ENCODE measurements at places on chromosomes 1 and 21.

DNA sequence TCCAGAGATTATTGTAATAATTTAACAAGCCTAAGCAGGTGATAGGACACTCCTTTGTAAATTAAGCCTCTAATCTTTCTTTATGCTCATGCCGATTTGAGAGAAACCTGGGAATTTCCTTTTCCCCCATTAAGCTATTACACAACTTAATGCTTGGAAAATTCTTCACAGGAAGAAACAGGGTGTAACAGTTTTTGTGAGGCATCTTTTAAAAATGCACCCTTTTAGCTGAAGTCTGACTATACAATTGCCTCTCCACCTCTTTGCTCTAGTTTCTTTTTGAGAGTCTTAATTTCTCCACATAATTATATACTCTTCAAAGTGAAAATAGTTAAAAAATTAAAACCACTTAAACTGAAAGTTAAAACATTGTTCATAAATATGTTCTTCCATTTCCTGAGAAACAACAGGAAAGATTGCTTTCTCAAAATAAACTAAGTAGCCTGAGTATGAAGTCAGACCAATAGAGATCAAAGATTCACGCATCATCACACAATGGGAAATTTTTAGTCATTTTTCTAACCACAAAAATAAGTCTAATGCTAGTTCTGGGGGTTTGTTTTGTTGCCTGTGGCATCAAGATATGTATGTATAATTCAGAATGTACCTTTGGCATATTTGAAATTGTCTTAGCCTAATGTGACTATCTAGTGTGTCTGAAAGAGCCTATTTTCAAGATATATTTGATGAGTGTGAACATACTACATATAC is 34.7 kb downstream of the LRRC8D start:
- no peak for DNase-seq

GRCh38 chr1:211183747-211184313 is 49.9 kb upstream of the KCNH1 start:
- no peak for DNase-seq

DNA sequence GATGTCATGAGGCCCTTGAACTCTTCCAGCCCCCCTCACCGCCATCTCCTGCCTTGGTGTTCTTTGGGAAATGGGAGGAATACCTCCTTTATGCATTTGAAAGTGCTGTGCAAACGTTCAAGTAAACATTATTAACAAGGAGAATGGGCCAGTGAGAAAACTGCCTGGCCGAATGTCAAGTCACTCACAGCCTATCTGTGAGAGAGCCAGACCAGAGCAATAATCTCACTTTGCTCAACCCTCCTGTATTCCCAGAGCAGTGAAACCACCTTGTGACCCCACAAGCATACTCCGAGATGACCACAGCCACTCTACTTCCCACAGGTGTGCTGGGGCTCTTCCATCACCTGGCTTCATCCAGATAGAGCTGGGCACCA is 5.2 kb downstream of the TAL1 start:
- no peak for DNase-seq

DNA sequence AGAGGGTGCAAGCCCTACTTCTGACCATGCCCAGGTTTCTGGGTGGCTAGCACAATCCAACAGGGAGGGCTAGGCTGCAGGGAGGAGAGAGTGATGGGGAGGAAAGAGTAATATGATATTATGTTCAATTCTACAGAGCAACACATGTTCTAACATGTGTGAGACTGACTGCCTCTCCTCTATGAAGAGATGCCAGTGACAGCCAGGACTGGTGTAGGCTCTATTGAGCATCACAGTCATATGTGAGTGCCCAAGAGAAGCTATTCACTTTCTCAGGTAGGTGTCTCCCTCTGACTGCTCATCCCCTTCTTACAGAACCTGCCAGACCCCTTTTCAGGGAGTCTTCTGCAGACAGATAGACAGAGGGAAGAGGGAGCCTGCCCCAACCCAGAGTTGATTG is 446.1 kb downstream of the SIPA1L2 start:
- no peak for DNase-seq

GRCh38 chr1:155207806-155208540 is at the start of gene THBS3:
TSS of gene THBS3 (minus strand) at chr1:155207897. CDS start at chr1:155207876, 21 bp downstream.
- peak; percentile 47 for DNase-seq

DNA sequence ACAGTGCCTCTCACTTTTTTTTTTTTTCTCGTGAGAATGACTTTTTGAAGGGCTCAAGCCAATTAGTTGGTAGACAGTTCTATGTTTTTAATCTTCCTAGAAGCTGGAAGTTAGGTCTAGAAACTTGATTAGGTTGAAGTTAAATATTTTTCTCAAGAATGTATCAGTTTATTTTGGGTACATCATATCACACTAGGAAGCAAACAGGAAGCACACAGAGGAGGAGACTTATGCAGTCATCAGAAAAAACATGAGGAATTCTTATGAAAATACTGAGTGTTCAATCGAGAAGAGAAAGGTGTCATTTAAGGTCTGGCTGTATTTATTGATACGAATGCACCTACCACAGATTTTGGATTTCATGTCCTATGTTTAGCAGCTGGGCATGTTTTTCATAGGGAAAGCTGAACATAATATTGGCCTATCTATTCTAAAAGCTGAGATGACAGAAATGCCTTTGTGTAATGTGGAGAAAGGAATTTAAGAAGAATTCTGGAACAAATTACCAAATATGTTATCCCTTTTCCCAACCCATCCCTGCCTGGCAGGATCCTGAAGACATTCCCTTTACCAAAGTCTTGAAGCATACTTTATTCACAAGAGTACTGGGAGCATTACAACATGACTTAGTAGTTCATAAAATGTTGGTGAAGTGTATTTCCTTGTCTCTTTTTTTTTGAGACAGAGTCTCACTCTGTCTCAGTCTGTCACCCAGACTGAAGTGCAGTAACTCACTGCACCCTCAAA is 17.5 kb upstream of the ZFP69B start:
- DNase-seq, result no peak

GRCh38 chr1:18241891-18242290 is 134.3 kb downstream of the IGSF21 start:
- DNase-seq, result no peak
